ENCODE measurements at places on chromosomes 3 and 15.

GRCh38 chr15:100769043-100769974 is 110.3 kb upstream of the ALDH1A3 start:
- ATAC-seq, result no peak

- no peak for ATAC-seq
Measured at GRCh38 chr3:111069974-111070771, 1.4 kb upstream of the NECTIN3 start.

DNA sequence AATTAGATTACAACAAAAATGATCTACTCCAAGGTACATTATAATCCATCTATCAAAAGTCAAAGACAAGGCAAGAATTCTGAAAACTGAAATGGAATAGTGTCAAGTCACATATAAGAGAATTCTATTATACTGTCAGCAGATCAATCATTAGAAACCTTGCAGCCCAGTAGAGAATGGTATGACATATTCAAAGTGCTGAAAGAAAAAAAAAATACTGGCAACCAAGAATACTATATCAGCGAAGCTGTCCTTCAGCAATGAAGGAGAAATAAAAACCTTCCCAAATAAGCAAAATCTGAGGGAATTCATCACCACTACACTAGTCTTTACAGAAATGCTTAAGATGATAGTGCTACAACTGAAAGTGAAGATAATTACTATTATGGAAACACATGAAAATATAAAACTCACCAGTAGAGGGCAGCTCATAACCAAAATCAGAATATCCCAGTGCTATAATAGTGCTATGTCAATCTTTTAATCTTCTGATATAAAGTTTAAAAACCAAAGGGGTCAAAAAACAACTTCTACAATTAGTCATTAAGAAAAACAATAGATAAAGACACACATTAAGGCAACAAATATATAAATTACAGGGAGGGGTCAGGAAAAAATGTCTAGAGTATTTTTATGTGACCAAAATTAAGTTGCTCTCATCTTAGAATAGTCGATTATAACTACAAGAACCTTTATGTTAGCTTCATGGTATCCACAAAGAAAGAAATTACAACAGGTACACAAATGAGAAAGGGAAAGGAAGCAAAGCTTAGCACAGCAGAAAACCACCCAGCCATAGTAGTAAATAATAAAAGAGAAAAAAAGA is 190.7 kb upstream of the CNTN6 start:
- ATAC-seq, result no peak

DNA sequence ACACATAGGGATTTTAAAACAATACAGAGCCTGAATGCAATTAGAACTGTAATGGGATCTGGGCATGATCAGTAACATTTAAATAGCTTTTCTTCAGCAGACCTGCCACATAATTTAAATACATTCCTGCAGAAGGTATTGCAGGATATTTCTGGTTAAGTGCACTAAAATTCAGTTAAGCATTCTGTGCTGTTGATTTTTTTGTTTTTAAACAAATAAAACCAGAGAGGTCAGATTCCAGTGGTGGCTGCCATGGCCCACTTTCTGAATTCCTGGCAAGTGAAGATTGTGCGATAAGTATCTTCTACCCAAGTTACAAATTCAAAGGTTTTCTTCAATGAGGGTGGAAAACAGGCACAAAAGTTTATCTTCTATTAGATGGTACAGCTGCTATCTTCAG is 98.7 kb downstream of the RAP2B start:
- ATAC-seq, result no peak

DNA sequence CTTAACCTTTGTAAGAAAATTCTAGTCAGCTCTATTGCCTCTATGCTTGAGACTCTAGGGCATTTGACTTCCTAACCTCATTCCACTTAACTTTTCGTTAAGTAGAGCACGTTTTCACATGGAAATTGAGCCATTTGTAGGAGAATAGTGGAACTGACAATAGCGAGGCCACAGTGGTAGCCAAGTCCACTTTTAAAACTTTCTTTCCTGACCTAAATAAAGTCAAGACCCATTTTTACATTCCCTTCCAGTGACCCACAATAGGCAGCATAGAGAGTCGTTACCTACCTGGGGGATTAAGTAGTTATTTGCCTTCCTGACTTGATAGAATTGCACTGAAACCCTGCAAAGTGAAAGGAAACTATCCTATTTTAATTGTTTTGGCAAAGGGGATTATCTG is 386.0 kb upstream of the NECTIN3 start:
- no peak for ATAC-seq

GRCh38 chr3:126167566-126167965 is 12.8 kb downstream of the ALDH1L1 start:
- no peak for ATAC-seq

DNA sequence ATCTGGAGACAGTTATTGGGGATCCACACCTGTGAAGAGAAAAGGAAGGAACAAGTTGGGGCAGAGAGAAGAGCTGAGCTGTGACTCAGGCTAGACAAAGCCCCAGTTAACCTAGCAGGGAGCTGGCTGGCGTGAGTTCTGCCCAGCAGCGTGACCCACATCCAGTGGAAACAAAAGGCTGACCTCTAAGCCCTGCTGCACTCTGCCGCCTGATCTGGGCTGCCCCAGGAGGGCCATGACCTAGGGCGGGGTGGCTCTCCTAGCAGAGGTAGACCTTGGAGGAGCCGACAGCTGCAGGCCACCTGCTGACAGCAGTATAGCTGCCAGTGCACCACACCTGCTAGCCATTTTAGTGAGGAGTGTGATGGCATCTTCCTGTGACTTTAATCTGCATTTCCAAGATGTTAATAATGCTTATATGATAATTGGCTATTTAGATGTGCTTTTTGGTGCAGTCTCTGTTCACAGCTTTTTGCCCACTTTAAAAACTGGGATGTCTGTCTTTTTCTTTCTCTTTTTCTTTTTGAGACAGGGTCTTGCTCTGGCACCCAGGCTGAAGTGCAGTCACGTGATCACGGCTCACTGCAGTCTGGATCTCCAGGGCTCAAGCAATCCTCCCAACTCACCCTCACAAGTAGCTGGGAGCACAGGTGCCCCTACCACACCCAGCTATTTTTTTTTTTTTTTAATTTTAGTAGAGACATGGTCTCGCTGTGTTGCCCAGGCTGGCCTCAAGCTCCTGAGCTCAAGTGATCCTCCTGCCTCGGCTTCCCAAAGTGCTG is 78.1 kb downstream of the LSM3 start:
- no peak for ATAC-seq

DNA sequence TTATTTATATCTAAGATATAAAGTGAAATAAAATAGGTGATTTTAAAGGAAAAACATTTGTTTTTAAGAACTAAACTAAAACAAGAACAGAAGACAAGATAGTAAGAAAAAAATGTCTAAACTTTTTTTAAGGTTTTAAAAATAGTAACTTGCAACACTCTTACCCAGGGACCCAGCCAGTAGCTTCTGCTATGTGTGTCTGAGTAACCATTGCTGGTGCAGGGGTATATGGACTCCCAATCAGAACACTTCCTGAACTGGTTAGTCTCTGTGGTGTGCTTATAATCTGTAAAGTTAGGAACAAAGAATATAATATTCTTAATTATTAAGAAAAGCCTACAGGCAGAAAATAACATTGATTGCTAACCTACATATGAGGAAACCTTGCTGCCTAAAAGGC is 118.4 kb downstream of the ATP1B3 start:
- no peak for ATAC-seq

DNA sequence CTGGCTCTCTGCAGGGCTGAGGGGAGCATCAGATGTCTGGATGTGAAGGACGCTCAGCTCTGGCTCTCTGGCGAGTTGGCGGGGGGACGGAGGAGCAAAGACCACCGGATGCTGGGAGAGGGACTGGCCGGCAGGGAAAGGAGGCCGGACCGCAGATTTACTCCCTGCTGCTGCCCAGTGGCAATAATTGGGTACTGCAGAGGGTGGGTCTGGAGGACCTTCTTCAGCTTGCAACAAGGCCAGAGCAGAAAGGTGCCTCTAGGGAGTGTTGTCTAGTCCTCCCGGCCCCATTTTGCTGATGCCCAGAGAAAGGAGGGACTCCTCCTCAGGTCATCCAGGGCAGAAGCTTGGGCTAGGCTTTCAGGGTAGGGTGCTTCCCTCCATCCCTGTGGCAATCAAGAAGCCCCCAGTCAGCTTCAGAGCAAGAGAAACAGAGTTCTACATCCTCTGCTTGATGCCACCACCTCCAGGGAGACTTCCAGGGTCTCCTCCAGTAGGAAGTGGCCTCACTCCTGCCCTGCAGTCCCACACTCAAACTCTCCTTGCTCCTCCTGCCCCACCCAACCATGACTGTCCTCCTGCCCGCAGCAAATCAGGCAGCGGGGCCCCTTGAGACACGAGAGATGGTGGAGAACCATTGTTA is 20.3 kb upstream of the CSPG4 start:
- ATAC-seq, result peak; percentile 58

- no peak for ATAC-seq
Measured at GRCh38 chr3:194270627-194271459, 80.3 kb downstream of the CPN2 start.

DNA sequence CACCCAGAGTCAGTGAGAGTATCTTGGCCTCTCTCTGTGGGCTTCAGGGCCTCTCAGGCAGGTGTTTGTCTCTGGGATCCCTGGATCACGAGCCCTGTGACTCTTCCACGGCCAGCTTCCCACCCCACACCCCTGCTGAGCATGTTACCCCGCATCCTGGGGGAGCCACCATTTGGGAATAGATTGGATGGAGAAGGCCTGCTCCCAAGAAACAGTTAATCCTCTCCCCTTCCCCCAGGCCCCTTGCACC is 15.5 kb upstream of the SRP14 start:
- ATAC-seq, result peak; percentile 66

DNA sequence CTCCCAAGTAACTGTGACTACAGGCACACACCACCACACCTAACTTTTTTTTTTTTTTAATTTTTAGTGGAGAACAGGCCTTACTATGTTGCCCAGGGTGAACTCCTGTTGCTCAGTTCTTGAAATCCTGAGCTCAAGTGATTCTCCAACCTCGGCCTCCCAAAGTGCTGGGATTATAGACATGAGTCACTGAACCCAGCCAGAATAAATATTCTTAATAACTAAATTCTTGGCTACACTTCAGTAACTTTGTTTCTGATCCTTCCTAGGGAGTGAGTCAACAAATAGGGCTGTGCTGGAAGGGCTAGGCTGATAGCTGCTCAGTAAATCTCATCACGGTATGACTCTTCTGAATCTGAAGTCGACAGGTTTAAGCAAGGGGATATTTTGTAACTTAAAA is 56.6 kb downstream of the P3H2 start:
- no peak for ATAC-seq

- ATAC-seq, result no peak
Measured at GRCh38 chr3:9762871-9763270, 6.9 kb downstream of the CAMK1 start.

GRCh38 chr15:42413920-42414319 is 54.6 kb downstream of the CAPN3 start:
- ATAC-seq, result no peak

DNA sequence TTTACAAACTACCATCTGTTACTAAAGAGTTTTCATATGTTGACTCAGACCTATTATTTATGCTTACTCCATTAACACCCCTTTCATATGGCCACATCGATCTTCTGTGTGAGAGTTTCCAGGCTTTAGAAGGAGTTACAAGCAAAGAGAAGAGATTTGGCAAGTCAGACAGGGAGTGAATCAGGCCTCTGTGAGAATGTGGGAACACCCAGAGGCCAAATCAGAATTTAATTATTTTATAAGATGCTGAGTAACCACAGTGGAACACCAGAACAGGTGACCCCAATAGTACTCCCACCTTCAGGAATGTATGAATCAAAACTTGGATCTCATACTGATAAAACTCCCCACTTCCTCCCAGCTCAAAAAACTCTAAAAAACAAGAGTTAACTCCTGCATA is 42.0 kb downstream of the IFT57 start:
- ATAC-seq, result no peak

GRCh38 chr3:31384117-31384516 is 148.6 kb upstream of the STT3B start:
- no peak for ATAC-seq

DNA sequence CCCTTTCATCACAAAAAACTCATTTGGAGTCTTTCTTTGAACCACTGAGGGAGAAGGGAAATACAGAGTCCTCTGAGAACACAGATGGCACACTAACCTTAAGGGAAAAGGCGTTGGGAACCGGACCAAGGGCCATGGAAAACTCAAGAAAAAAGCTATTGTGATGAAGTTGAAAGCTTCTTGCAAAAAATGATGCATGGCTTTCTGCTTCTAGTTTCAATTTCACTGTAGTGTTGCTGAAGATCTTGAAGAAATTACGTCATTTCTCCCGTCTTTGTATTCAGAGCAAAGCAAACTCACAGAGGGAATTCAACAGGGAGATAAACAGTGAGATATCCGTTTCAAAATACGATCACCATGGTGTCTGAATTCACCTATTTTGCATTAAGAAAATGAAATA is 642.3 kb upstream of the ADAMTS9 start:
- ATAC-seq, result no peak

- no peak for ATAC-seq
Measured at GRCh38 chr3:161977063-161977462, 480.5 kb downstream of the OTOL1 start.

- no peak for ATAC-seq
Measured at GRCh38 chr15:78691851-78692421, 50.9 kb upstream of the CHRNB4 start.

GRCh38 chr3:79810092-79810491 is 42.3 kb upstream of the ROBO1 start:
- no peak for ATAC-seq

DNA sequence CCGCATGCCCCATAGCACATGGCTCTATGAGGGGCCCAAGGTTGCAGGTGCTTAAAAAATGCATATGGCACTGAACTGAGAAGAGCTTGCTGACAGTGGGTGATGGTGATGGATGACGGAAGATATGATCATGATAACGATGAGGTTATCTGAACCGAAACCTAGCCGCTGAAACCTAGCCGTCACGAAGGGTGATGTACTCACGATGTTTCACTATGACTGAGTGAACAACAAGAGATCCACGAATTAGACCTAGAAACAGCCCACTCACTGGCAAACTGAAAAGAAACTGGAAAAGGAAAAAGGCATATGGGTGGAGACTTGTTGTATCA is 57.6 kb upstream of the BCL6 start:
- ATAC-seq, result peak; percentile 89

DNA sequence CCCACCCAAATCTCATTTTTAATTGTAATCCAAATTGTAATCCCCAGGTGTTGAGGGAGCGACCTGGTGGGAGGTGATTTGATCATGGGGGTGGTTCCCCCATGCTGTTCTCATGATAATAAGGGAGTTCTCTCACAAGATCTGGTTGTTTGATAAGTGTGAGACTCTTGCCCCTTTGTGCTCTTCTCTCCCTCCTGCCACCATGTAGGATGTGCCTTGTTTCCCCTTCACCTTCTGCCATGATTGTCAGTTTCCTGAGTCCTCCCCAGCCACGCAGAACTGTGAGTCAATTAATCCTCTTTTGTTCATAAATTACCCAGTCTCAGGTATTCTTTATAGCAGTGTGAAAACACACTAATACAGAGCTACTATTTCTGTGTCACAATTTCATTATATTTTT is 88.7 kb downstream of the NCEH1 start:
- no peak for ATAC-seq

GRCh38 chr3:46677411-46677726 is 16.1 kb downstream of the ALS2CL start:
- no peak for ATAC-seq

- peak; percentile 79 for ATAC-seq
Measured at GRCh38 chr15:82045892-82046665, at the start of gene MEX3B. TSS of gene MEX3B (minus strand) at chr15:82046018. CDS start at chr15:82045705, 313 bp downstream.

GRCh38 chr3:112793326-112794081 is 53.2 kb downstream of the CD200R1L start:
- peak; percentile 20 for ATAC-seq

Data from stimulated activated memory B cell treated with anti-CD40 and anti-IgM and Interleukin-4, amounts not matched to agents 10 μg/mL and 1 μg/mL and 100 μg/mL, for 72 hours (primary cell).